ENCODE measurements at places on chromosomes 7 and 10.

- no peak for DNase-seq
Measured at GRCh38 chr7:125424721-125425120, 495.1 kb upstream of the POT1 start.

GRCh38 chr10:97427571-97428179 lies 1.7 kb downstream of the PGAM1 start:
- DNase-seq, result peak; percentile 56

GRCh38 chr7:134454277-134454676 lies 4.6 kb downstream of the AKR1B1 start:
- DNase-seq, result no peak

DNA sequence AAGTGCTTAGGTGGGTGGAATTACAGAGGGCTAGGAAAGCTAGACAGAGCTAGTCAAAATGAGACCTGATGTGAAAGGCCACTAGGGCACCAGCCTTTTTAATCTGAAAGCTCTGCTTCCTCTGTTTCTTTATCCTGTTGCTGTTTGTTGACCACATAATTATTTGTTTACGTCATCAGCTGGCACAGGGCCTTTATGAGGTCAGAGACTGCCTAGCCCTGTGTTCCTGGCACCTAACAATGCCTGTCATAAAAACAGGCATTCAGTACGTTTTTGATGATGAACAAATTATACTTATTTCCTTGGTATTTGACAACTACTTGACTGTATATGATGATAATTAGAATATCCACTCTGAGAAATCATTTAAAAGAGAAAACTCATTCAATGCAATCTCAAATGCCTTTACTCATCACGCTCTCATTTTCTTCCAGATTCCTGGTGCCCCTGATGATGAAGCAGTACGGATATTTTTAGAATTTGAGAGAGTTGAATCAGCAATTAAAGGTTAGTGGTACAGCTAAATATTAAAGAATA lies 26.0 kb downstream of the RBM17 start:
- DNase-seq, result no peak

DNA sequence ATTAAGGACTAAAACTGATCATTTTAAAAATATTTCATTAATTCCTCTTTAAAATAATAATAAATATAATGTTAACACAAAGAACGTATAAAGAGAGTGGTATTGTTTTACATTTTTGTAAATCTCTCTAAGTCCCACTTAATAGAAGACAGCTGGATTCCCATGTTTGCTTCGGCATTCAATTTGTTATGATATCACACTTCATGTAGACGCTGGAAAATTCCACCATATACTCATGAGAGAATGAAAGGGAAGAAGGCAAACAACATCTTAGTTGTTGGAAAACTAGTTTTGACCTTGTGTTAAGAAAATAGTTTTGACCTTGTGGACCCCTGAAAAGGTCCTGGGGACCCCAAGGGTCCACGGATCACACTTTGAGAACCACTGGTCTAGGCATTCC lies 85.3 kb upstream of the MGMT start:
- no peak for DNase-seq

DNA sequence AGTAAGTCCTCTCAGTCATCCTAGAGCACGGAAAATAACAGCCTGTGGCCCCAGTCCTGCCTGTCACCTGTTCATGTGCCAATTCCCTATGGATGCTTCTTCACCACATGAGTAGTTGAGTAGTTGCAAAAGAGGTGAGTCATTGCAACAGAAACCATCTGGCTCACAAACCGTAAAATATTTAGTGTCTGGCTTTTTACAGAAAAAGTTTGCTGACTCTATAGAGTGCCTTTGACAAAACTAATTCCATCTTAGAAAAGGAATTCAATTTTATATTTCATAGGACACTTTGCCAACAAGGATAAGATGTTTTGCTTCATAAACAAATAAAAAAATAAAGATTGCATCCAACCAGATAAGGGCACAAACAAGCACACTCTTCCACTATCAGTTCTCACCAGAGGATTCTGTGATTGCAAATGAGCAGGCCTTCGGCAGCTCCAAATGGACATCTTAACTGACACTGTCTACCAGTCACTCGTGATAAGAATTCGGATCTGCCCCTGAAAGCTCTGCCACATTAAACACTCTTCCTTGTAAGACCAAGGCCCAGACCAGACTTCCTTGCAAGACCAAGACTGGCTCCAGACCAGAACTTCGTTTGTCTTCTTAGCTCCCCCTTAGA lies 242.7 kb upstream of the SEMA3C start:
- DNase-seq, result no peak

DNA sequence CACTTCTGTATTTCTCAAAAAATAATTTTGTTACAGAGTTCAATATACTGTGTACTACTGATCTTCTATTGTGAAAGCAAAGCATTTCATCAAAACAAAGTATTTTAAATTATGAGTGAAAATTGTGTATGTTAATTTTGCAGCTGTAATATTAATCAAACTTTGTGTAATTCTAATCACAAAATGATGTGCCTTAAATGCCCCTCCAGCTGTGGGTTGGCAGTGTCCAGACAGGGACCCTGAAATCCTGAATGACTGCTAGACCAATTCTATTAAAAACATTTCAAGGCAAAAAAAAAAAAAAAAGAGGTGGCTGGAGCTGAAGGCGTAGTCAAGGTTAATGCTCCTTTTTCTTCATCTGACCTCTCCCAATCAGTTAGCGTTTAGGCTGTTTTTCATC lies 36.2 kb downstream of the SCD start:
- DNase-seq, result no peak

DNA sequence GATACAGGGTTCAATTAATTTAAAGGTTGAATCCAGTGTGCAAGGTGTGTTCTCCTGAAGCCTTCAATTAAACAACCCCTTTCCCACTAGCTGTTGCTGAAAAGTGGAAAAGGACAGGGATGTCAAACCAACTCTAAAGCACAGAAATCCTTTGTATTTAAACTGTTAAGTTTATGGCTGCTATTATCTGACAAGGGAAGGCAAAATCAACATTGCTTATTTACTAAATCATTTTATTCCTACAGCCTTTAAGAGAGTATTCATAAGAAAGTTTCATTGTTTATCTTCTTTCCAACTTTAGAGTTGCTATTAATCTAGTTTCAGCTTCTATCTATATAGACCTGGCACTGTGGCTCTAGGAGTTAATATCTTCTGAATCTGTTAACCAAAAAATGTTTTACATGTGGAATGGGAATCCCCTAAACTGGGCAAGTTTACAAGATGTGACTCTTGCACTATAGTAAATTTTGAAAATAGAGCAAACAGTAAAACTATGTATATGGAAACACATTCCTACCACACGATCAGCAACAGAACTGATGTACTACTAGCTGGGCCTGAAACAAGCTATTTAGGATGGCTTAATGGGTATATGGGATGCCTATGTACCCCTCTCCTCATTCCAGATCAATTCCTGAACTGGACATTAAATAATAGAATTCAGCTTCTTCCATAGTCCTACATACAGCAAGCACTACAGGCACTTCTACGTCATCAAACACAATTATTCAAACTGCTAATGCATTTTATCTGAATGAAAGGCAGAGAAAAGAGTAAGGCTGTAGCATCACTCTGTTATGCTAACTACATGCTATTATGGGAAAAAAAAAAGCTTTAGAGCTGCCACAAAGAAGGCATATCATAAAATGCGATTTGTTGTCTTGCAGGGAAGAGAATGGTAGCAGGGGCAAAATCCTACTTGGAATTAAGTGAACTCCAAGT lies 52.8 kb downstream of the CDK6 start:
- no peak for DNase-seq

DNA sequence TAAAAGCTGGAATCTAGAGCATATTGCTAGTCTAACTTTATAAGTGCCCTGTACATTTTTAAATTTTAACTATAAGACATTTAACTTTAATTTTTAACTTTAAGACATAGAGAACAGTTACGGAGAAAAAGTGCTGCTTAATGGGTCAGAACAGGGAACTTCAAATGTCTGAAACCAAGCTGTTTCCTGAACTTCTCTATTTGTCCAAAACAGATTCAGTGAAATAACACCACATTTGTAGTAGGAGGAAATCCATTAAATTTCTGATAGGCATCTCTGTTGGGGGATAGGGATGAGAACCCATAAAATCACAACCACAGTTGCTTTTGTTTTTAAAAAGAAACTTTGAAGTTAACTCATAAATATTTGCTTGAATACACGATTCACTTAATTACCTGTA lies 170.8 kb upstream of the ANK3 start:
- no peak for DNase-seq

GRCh38 chr10:74842301-74842954 lies 16.0 kb downstream of the KAT6B start:
- no peak for DNase-seq

DNA sequence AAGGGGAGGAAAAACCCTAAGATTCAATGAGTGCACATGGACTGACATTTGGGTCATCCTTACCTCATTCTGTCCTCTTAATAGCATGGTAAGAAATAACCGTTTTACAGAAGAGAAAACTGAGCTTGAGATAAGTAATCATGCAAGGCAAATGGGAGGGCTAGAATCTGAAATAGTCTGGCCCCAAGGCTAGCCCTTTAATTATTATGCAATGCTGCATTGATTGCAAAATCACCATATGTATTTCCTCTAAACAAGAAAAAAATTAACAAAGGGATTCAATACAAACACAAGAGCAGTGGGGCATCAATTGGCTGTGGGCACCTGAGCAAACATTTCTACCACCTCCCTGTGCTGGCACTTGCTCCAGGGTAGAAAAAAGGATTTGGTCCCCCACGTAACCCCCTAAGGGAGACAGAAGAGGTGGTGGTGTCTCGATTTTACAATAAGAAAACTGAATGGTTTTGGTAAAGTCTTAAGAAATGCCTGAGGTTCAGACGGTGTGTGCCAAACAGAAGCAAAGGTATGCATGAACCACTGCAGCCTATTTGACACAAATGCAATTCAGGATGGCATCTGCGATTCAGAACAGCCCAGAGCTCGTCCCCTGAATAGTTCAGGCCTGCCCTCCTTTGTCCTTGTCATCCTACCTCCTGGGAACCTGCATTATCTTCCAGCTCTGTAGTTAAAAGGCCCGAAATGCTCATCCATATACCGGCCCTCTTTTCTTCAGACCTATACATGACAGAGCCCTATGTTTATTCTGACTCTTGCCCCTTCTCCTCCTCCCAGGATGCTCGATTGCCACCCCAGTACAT lies 23.6 kb downstream of the PIP4K2A start:
- no peak for DNase-seq

DNA sequence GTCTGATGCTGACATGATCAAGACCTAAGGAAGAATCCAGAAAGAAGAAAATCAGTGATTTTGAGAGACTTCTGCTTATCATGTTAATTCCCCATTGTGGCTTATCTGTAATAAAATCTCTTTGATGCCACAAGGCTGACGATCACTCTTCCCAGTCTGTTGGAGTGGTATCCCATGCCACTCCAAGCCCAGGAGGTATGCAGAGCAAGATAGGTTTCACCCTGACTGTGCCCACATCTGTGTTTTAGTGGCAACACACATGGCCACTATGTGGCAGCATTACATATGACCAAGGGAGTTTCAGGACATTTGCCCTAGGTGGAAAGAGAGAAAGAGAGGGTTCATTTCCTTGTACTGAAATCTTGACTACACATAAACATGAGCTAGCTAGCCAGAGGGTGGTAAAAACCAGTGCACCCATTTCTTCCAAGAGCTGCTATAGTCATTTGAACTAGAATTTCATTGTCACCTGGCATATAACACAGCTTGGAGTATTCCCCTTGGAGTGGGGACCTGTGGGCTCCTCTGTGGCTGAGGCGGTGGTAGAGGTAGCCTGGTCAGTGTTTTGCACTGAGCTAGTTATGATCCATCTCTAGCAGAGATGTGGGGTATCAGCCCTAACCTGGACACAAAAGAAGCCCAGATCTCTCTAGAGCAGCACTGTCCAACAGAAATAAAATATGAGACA lies 20.8 kb downstream of the LAMB4 start:
- no peak for DNase-seq

DNA sequence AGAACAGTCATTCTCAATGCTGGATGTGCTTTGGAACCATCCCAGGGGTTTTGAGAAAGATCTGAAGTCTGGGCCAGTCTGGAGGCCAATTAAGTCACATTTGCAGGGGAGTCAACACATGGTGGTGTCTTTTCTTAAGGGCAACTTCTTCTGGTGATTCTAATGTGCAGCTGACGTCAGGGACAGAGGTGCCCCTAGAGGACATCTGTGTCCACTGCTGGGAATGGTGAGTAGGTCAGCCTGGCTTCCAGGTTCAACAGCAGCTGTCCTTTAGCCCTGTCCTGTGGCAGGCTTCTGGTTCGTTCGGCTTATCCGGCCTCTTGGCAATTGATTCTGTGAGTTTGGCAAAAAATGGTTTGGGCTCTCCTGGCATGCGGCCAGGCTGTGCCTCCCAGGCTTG lies 269.7 kb upstream of the HABP2 start:
- DNase-seq, result no peak

DNA sequence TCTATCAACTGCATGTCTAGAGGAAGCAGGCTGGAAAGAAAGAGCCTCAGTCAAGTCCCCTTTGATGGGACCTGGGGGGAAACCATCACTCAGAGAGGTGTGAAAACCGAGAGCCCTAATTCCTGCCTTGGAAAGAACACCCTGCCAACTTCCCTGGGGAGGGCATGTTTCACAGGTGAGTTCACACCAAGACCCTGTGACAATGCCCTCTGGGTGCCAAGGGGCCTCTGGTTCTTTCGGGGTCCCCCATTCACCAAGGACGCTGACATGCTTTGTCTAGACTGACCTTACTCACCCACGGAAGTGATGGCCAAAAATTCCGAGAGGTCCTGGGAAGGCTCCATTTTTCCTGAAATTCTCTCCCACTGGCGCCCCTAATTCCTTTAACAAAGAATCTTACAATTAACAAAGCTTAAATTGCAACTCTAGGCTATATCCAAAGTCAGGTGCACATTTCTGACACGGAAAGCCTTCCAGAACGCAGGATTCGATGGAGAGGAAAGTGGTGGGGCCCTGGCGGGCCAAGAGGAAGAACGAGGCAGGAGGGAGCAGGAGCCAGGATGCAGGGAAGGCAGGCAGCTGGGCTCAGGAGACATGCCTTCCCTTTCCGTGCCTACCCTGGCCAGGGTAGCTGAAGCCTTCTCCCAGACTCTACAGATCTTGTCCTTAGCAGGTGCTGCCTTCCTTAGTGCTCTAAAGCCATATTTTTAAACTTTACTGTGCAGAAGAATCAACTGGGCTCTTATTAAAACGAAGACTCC lies 23.7 kb downstream of the VSTM4 start:
- DNase-seq, result no peak

DNA sequence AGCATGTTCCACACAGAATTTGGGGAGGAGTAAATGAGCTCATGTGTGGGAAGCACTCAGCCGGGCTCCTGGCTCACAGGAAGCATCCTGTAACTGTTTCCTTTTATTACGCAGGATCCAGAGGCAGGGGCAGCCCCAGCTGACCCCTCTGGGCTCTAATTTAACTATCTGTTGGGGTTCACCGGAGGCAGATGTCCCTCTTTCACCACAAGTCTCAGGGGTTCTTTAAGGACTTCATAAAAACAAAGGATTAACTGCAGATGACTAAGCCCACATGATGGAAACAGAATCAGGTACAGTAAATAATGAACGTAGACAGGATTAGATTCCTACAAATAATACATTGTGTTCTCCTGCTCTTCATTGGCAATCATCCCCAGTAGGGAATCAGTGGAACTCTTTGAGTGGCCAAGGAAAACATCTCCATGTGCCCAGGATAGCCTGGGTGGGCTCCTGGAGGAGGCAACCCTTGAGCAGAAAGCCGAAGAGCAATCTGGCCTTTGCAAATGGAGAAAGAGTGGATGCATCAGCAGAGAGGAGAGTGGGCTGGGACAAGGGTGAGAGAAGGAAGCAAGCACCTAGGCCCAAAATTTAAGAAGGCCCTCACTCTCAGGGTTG lies 24.6 kb downstream of the TBXAS1 start:
- DNase-seq, result no peak

- no peak for DNase-seq
Measured at GRCh38 chr10:75437693-75438092, 6.3 kb downstream of the LRMDA start.

Measured in stimulated activated naive CD4-positive, alpha-beta T cell treated with Interleukin-2 at 50 U/mL for 16 hours (primary cell).